Stimulated activated CD4-positive, alpha-beta T cell treated with anti-CD3 and anti-CD28 coated beads, Interleukin-1b, Interleukin-23, amount 100 ng/mL, for 4 hours (primary cell): ENCODE measurements at places on chromosomes 3 and 15.

- no peak for DNase-seq
Observed at GRCh38 chr3:118526758-118527513, 507.7 kb downstream of the IGSF11 start.

- no peak for DNase-seq
Observed at GRCh38 chr15:87733541-87733941, 523.0 kb downstream of the NTRK3 start.

- no peak for DNase-seq
Observed at GRCh38 chr3:149638228-149639092, 19.4 kb downstream of the WWTR1 start.

- DNase-seq, result no peak
Observed at GRCh38 chr3:10708216-10708893, 107.7 kb upstream of the SLC6A11 start.

DNA sequence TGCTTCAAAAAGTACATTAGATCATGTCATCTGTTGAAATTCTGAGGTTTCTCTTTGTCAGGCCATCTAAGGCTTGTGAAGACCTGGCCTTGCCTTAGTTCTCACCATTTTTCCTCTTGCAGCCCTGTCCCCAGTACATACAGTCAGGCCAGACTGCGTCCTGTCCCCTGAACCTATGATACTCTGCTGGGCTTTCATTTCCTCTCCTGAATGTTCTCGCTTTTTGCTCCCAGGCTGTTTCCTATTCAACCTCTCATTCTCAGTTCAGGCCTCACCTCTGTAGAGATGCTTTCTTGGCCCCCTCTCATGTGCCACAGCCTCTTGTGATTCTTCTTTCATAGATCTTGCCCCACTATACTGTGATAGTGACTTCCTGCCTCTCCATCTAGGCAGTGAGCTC is 648.8 kb upstream of the KCNMB2 start:
- DNase-seq, result no peak

DNA sequence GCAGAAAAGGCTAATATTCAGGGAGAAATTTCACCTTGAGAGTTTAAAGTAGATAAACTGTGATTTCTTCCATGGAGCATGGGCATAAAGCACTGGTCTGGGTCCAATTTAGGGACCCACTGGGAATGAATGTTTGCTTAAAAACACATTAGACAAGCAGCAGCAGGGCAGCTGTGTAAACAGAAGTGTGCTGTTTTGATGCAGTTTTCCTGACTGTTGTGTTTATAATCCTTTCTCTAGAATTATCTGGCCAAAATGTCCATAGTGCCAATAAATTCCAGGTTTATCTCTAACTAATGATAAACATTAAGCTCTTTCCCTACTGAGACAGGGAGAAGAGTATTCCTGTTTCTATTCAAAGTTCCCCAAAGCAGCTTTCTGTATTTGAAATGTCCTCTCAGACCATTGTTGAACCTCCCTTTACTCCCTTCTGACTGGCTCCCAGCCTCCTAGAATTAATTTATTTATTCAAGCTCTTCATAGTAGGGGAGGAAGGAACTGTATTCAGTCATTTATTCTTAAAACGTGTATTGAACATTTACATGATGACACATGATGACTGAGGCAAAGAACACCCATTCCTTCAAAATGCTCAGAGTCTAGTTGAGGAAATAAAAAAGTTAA is 7.0 kb upstream of the TM4SF18 start:
- no peak for DNase-seq
